ENCODE measurements at places on chromosomes 2 and 18.

GRCh38 chr18:666177-666576 is 8.7 kb downstream of the TYMS start:
- peak; percentile 37 for DNase-seq

DNA sequence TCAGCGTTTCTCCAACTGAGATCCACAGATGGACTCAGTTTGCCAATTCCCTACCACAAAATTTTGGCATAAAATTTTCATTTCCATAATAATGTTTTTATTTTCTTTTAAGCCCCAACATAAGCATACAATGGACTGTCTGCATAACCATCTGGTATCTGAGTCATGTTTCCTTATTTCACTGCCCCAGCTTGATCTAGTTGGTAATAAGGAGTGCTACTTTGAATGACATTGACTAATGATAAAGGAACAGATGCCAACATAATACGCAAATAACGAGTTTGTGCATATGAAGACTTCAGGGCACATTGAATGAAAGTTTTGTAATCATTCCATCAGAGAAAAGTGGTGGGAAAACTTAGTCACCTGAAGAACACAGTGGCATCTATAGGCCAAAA is 8.8 kb upstream of the MBD2 start:
- DNase-seq: no peak

- DNase-seq: no peak
Measured at GRCh38 chr2:13504808-13505207, 788.1 kb downstream of the TRIB2 start.

DNA sequence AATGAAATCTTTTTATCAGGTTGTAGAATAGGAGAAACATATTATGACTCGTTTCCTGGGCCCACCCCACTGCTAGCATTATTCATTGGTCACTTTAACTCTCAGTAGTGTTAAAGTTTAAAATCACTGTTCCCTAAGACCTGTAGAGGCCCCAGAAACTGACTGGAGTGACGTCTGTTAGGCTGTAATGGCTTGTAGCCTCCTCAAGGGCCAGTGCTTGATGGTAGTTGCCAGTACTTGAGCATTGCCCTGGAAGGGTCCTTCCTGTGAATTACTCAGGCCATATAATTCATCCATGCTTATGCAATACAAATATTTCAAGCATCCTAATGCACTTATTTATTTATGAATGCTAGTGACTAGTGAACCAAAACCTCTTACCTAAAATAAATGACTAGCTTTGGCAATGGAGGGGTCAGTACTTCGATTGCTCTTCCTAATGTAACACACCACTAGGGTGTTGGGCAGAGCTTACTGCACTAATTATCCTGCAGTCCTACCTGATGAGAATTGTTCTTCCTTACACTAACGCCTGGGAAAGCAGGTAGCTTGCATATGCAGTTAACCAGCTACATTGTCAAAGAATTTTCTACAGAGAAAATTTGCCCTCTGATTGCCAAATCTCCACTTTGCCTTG is 31.2 kb downstream of the ARHGAP25 start:
- DNase-seq: peak; percentile 51

DNA sequence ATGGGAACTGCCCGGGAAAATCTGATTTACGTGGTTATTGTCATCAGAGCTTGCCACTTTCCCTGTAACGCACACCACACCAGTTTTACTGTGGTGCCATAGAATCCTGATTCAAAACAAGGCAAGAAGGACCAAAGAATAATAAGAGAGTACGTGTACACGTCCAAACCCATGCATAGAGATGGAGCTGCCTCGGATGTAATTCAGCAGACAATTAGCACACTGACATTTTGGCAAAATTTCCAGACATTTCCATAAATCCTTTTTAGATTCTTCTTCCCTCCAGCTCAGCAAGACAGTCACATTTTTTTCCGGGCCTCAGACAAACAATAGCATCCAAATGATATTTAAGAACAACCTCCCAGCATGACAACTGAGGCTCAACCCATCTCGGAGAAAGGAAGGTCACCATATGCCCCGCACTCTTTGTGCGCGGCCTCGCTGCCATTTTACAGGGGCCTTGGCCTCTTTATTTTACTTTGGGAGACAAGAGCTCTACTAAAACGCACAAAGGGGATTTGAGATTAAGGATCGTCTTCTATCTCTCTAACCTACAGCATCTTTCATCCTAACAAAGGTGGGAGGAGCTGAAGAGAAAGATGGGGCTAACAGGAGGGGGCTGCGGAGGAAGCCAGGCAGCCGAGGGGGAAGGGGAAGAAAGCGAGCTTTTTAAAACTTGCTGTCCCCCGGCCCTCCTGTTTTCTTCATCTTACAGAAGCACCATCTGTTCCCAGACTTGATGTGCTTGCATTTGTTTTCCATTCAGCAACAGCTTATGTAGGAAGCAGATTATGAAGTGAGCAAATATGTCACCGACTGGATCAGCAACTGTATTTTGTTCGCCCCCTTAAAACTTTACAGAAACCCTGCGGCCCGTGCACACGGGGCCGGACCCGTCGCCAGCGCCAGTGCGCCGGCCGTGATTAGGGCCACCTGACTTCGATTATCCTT is 61.0 kb downstream of the CDCA7 start:
- no peak for DNase-seq
